ENCODE measurements at places on chromosomes 2 and 18.

DNA sequence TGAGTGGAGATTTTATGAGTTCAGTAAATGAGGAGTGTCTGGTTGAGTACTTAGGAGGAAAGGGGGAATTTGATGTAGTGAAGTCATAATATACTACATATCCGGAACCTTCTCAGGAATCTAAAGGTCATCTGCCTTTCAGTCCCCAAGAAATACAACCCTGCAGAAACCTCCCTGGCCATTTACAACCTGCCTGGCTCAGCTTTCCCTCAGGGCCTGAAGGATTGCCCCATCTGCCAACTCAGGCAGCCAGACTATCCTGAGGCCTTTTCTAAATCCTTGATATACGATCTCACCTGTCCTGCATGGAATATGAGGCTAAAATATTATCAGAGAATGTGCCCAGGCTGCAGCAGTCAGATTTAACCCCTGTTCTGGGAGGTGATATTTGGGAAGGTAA lies 165.4 kb upstream of the SPOPL start:
- no peak for DNase-seq

GRCh38 chr2:8151888-8152287 lies 530.0 kb upstream of the ID2 start:
- DNase-seq, result no peak

- DNase-seq, result no peak
These were observed 470.6 kb downstream of the METTL4 start for GRCh38 chr18:2100694-2101213.

DNA sequence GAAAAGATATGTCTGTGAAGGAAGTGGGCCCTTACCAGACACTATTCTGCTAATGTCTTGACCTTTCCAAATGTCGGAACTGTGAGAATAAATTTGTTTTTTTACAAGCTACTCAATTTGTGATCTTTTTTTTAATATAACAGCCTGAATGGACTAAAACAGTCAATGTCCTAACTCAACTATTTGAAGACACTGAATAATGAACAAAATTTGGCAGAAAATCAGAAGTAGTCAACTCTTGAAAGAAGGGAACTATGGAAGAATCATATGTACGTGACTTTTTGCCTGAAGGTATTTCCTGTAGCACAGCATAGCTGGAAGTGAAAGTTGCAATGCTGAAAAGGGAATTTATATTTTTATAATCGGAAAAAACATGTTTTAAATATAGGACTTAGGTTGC lies 351.8 kb upstream of the TFPI start:
- no peak for DNase-seq

GRCh38 chr2:207975921-207976320 lies 49.4 kb downstream of the PLEKHM3 start:
- DNase-seq, result no peak

GRCh38 chr2:207682557-207682956 lies 28.9 kb upstream of the CCNYL1 start:
- no peak for DNase-seq

DNA sequence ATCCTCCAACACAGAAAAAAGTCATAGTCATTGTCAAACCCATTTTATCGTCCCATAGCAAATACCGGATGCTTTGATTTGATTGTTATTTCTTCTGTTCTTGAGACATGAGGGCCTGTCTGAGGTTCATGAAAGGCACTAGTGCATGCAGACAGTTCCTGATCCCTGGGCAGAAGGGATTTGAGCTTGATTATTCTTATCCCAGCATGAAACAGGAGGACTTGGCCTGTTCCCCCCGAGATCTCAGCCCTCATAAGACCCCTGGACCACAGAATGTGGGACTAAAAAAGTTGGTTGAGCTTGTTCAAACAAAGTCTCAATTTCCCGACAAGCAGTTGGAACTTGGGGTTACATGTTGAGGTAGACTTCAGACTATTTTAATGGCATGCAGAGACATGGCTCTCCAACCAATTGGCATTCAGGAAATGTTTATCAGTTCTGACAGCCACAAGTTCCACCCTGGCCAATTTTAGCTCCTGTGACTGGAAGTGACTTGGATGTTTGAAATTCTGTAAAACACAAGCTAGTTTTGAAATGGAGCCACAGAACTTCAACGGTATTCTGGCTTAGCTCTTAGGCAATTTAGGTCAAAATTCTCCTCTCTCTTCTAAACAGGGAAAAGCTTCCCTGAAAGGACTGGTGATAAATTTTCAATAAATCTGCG lies 366.9 kb upstream of the SLC14A2 start:
- no peak for DNase-seq

DNA sequence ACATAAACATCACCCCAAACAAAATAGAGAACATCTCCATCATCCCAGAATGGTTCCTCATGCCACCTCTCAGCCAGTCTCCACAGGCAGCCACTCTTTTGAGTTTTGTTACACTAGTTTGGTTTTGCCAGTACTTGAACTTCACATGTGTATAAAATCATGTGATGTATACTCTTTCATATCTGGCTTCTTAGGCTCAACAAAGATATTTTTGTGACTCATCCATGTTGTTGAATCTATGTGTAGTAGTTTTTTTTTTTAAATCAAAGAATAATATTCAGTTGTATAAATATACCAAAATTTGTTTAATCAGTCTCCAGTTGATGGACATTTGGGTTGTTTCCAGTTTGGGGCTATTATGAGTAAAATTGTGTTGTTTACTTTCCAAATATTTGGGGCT lies 75.9 kb downstream of the PMS1 start:
- DNase-seq, result no peak

DNA sequence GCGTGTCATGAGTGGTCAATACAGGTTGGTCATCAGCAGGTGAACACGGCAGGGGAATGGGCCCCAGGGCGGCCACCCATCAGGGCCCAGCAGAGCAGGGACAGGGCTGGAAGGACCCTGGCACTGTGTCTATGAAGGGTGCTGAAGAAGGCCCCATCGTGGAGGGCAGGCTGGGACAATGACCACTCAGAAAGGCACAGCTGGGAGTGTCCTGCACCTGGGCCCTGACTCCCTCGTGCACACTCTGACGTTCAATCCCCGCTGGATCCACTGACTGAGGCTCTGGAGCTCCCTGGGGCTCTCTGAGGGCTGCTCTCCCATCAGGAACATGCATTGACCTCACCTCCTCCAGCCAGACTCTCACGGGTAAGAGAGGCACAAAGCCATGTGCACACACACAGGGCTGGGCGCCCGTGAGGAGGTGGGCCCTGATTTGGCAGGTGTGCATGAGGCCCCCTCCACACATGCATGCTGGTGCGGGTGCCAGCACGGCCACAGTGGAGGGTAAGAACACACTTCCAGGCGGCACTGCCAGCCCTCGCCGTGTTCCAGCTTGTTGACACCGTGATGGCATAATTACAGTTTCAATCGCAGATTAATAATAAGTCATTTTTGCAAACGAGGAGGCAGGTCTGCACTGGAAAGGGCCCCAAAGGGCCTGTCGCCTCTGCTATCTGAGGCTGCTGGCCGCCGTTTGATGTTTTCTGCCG lies 58.5 kb downstream of the SMAD7 start:
- DNase-seq, result no peak

GRCh38 chr2:18651842-18652774 lies 62.7 kb upstream of the NT5C1B start:
- no peak for DNase-seq

DNA sequence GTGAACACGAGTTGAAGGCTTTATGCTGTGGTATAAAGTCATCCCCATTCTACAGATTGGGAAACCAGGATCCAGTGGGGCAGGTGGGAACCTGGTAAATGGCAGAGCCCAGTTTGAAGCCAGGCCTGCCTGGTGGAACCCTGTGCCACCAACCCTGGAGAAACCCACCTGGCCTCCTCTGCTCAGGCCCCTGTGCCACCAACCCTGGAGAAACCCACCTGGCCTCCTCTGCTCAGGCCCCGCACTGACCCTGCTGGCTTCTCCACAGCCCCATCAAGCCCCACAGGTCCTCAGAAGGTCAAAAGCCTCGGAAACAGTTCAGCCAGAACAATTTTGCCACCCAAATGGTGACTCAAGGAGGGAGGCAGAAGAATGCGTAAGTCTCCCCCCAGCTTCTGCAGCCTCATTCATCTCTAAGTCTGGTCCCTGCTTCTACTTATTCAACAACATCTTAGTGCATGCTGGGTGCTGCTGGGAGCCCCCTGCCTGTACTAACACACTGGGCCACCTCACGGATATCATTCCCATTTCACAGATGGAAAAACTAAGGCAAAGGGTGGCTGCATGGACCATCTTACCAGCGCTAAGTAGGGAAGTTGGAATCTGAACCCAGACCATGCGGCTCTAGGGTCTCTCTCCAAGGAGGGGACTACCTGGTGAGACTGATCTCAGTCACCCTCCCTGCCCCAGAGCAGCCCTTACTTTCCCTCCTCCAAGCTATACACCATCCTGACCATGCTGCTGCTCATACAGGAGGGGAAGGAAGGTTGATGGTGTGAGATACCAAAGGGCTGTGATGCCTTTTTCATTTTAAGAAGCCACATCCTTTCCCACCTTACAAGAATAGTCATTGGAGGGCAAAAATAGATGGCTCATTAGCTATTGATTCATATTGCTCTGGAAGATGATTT lies 93.7 kb upstream of the ID2 start:
- no peak for DNase-seq

DNA sequence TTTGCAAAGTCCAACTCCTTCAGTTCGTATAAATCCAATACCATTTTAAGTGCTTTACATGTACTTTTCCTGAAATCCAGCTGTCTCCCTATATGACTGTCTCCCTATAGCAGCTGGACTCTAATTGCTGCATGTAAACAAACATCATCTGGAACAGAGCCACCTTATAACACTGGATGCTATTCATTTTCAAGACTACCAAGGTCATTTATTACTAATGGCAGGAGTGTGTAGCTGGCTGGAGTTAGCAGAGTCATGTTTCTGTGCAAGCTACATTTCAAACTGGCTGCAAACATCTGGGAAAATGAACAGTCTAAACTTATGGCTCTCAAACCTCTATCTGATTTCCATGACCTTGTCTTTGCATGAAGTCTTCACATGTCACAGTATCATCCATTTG lies 575.2 kb downstream of the PIK3C3 start:
- DNase-seq, result no peak

DNA sequence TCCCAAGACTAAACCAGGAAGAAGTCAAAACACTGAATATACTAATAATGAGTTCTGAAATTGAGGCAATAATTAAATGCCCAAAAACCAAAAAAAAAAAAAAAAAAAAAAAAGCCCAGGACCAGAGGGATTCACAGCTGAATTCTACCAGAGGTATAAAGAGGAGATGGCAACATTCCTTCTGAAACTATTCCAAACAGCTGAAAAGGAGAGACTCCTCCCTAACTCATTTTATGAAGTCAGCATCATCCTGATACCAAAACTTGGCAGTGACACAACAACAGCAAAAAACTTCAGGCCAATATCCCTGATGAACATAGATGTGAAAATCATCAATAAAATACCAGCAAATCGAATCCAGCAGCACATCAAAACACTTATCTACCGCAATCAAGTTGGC lies 108.5 kb upstream of the COL3A1 start:
- no peak for DNase-seq

- DNase-seq, result no peak
These were observed at the start of gene IL1B for GRCh38 chr2:112836695-112837117. Gene IL1B, minus strand, starts transcription at chr2:112836779. Its CDS starts 550 bp downstream, at chr2:112836229.

DNA sequence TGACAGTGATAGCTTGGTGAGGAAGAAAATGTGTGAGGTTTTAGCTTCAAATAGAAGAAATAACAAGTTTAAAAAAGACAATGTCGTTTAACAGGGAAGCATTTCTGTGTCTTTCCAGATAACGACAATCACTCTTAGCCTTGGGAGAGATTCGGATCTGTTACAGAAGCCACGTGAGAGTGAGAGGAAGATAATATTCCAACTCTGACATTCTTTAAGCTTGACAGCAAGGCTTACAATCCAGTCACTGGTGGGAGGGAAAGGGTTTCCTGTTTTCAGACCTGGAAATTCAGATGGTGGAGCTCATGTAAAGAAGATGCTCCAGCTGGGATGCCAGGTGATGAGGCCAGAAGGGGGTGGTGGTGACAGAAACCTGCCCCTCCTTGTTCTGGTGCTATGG lies 30.8 kb downstream of the FBXO48 start:
- DNase-seq, result peak; percentile 30

DNA sequence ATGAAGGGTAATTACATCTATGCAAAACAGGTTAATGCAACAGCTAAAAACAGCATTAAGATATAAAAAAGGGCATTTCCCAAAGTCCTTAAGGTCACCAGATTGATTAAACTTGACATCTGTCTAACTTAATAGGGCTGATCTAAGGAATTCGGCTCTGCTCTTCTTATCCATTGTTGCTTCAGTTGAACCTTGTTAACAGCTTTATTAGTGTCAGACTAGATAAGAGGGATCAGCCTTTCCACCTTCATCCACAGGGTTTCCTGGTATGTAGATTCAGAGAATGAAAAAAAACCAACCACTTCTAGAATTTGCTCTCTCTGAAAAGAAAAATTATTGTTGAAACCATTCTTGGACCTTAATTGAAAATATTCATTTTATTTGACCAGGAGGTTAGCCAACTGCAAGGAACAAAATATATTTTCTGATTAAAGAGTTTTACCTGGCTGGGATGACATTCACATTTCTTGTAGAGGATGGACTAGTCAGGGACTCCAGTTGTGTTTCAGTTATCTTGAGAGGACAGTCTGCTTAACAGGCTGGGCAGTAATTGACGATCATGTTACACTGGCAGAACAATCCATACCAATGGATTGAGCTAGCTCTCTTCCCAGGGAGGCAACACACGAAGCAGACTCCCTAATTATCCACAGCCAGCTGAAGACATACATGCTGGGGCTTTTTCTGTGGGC lies 357.4 kb upstream of the ACVR2A start:
- no peak for DNase-seq

DNA sequence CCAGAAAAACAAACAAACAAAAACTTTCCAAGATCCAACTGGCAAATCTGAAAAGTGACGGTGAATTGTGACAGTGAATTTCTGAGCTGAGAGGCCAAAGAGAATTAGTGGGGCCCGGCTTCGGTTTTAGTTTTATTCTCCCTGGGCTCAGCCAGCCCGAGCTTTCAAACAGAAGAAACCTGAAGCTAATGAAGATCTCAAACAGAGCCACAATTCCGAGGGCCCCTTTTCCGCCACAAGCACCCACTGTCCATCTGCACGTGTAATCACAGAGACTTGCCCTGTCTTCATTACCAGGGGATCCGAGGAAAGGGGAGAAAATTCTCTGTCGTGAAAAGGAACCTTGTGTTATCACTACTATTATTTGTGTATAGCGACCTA lies 4.2 kb upstream of the ONECUT2 start:
- DNase-seq, result no peak

DNA sequence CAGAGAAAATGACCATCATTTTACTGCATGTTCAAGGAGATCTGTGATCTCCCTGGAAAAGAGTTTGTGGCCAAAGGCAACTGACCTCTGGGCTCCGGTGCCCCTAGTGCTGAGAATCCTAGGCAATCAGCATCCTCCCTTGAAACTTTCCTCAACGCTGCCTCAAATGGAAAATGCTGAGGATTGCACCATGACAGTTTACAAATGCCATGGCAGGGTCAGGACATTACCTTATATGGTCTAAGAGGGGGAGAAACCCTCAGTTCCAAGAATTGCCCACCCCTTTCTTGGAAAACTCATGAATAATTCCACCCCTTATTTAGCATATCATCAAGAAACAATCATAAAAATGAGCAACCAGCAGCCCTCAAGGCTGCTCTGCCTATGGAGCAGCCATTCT lies 48.3 kb downstream of the ALPK2 start:
- DNase-seq, result peak; percentile 62

GRCh38 chr2:160077912-160078810 lies 15.7 kb upstream of the PLA2R1 start:
- no peak for DNase-seq

GRCh38 chr2:65688141-65688886 lies 255.9 kb upstream of the SPRED2 start:
- no peak for DNase-seq
